ENCODE measurements at places on chromosomes 16 and 17.

GRCh38 chr17:79808763-79809529, 12.1 kb upstream of the CBX8 start:
- DNase-seq, result no peak

- DNase-seq, result no peak
Measured at GRCh38 chr16:86176462-86176861, 277.5 kb downstream of the IRF8 start.

- DNase-seq, result no peak
Measured at GRCh38 chr17:78839235-78839761, 1.3 kb downstream of the USP36 start.

GRCh38 chr16:15610369-15610871, 32.5 kb downstream of the MARF1 start:
- DNase-seq, result no peak

DNA sequence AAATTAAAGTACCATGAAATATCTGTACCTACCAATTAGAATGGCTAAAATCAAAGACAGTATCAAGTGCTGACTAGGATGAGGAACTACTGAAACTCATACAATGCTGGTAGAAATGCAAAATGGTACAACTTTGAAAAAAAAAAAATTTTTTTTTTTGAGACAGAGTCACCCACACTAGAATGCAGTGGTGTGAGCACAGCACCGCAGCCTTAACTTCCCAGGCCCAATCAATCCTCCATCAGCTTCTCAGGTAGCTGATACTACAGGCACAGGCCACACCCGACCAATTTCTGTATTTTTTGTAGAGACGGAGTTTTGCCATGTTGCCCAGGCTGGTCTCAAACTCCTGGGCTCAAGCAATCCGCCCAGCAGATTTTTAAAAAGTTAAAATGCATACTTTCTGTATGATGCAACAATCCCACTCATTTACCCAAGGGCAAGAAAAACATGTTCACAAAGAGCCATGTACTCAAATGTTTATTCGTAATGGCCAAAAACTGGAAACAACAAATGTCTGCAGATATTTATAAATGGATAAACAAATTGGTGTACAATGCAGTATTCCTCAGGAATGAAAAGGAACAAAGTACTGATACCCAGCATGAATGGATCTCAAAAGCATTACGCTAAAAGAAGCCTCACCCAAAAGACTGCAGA, 8.7 kb downstream of the SMURF2 start:
- no peak for DNase-seq

- peak; percentile 43 for DNase-seq
Measured at GRCh38 chr17:29176558-29177351, 3.4 kb downstream of the MYO18A start.

DNA sequence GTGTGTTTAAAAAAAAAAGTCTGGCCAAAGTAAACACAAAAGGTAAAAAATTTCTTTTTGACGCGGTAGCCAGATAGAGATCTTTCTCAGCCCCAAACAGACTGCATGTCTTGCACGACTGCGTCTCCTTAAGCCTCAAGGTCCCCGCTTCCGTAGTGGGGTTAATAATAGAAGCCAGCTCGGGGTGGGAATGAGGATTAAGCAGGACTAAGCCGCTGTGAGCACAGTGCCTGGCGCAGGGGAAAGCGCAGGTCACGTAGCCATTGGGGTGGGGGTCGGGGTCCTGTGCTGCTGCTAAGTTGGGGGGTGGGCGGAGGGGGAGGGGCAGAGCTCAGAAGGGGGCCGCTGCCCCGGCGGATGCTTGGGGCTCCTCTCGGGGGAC, 521 bp downstream of the GGA2 start:
- DNase-seq, result peak; percentile 5

GRCh38 chr17:45951403-45951802, 47.6 kb upstream of the STH start:
- no peak for DNase-seq

GRCh38 chr17:64015447-64015846, 5.0 kb downstream of the ICAM2 start:
- DNase-seq, result no peak

GRCh38 chr16:340370-341091, 12.0 kb downstream of the AXIN1 start:
- no peak for DNase-seq

DNA sequence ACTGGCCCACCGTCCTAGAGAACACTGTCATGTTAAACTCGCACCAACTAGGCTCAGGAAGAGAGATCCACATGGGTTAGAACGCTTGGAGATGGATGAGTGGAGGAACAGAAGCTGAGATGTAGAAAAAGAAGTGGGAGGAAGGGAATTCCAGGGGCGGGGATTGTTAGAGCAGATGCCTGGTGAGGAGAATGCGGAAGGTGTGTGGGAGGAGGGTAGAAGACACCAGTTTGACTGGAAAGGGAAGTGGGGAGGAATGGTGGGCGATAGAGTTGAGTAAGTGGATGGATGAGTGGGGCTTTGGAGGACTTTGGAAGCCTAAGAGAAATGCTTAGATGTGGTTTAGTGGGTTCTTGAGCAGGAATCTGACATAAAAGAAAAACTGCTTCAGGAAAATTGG, 37.4 kb downstream of the DHX38 start:
- no peak for DNase-seq

DNA sequence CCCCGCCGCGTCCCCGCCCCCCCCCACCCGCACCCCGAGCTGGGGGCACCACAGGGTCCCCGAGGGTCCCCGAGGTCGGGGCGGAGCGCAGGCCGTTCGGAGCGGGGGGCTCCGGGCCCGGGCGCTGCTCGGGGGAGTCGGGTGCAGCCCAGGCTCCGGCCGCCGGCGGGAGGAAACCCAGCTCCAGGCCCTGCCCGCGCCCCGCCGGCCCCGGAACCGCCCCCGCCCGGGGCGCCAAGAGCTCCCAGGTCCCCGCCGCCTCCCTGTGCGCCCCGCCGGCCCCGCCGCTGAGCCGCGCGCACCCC, 33.2 kb upstream of the RPH3AL start:
- DNase-seq, result no peak

DNA sequence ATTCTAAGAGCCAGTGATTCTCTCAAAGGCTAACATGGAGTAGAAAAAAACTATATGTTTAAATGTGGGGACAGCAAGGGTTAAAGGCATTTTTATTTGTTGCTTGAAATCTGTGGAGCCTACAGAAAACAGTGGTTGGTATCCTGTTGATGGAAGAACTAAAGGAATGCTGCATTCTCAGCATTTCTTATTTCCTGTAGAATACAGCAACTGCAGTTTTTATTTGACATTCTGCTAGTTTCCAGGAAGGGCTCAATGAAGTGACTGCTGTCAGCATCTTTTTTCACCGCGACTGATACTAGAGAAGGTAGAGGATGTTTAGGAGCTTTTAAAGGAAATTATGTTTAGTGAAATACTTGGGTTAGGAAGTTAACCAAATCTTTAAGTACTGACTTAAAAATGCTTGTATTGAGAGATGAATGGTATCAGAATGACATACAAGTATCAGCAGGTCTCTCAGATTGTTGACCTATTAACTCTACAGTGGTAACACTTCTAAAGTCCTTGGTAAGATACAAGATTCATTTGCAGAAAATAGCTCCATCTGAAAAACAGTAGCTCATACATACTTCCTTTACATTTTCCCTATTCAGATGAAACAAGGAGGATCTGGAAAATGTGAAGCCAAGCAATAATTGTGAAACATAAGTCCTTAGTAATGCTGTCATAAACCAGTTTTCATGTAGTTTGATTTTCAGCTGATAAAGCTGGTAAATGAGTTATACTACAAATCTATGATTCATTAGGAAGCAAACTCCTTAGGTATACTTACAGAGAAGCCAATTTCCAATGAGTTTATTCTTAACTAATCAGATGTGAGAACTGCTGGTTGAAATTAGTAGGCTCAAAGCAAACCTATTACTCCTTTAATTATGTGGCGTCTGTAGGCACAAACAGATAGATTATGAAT, 15.2 kb downstream of the CLTC start:
- no peak for DNase-seq

DNA sequence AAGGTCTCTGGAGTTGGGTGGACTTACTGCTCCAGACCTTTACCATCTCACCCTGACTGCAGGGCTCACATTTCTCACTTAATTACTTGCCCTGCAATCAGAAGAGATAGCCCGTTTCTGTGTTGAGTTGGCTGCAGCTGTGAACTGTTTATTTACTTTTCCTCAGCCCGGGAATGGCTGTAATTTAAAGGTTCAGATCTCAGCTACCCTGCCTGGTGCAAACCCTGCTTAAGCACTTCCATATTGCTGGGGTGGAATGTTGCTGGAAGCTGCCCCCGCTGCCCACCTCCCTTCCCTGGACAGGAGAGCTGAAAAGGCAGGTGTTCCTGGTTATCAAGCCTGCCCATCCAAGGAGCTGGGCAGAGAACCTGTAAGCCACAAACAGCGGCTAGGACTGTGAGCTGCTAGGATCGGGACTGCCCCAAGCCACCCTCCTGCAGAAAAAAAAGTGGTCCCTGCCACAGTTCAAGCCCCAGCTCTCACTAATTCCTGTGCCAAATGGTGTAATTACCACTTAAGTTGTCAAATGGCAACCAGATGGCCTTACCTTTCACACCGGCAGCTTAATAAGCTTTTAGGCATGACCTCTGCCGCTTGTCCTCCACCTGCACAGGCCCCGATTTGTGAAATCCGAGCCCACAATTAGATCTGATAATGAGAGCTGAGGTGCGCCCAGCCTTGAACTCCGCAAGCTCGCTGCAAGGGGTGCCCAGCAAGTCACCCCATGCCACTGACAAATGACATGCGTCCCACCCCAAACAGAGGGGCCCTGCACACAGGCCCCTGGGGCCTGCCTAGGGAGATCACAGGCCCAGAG, 269.8 kb downstream of the C16orf95 start:
- DNase-seq, result no peak

DNA sequence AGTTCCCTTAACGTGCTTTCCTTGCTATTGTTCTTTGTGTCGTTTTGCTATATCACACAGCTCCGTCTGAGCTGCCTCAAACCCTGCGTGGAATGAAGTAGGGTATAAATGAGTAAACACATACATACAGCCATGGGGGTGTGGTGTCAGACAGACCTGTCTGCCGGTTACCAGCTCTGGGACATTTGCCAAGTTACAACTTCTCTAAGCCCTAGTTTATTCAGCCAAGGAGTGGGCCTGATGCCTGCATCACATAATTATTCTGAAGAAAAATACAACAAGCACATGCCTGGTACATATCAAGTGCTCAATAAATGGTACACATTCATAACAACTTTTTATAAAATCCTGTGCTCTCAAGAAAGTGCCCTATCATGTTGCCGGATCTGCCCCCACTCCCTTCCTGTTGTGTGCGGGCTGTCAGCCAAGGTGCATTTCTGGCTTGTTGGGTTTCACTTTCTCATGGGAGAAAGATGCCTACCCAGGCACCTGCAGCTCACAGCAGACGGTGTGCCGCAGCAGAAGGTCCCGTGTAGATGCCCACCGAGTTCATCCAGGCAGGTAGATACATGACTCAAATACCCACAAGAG, 30.5 kb downstream of the SMPD3 start:
- no peak for DNase-seq

- peak; percentile 44 for DNase-seq
Measured at GRCh38 chr17:20852239-20852989, 190.4 kb downstream of the USP22 start.

DNA sequence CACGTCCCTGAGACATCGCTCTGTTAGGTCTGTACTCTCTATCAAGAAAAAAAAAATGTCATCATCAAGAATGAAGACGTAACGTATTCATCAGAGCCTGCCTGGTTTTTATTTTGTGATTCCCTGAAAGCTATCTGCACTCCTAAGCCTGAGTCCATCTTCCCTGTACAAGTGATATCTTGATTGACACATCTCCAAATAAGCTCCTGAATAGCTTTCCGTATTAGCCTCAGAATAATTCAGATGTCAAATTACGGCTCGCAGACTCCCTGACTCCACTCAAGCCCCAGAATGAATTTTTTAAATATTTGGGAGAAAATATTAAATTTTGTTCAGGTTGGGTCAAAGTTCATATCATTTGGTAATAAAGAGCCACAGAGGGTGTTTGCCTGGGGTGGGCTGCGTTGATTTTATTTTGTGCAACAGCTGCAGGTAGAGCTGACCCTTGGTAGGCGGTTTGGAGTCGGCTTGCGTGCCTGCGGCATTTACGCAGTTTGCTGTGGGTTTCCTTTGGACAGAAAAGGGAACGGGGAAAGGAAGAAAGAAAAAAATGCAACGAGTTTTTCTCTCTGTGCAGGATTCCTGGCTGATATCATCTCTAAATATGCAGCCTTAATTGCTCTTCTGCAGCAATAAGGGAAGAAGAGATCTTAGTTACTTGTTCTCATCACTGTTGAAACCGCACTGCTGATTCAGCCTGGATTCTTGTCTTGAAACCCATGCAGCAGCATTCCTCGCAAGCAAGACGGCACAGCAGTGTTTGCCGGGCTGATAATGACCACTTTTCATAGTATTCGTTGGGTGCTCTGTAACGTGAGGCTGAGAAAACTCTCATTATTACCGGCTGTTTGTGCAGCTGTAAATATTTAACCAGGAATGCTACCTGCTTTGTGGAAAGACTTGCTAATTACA, 114.7 kb downstream of the IRX3 start:
- DNase-seq, result no peak

DNA sequence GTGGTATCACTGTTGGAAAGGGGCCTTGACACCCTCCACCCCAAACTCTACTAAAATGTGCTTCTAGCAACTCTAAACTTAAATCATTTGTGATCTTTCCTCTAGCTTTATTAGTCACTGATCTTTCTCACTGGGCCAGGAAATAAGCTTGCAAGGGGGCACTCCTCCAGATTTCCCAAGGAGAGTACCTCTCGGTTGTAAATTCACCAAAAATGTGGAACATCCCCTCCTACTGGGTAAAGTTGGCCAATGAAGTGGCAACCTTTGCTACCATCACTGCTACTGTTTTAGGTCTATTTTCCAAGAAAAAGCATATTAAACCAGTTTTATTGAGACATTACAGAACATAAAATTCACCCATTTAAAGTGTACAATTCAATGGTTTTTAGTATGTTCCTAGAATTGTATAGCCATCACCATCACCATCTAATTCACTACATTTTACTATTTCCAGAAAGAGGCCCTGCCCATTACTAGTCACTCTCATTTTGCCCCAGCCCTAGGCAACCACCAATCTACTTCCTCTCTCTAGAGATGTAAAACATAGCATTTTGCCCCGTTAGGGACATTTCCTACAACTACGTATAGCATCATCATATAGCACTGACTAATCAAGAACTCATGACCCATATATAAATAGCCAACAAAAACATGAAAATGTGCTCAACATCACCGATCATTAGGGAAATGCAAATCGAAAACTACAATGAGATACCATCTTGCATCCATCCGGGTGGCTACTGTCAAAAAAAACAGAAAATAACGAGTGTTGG, 44.6 kb upstream of the ADCY9 start:
- no peak for DNase-seq
